ENCODE measurements at places on chromosomes 11 and 22.

DNA sequence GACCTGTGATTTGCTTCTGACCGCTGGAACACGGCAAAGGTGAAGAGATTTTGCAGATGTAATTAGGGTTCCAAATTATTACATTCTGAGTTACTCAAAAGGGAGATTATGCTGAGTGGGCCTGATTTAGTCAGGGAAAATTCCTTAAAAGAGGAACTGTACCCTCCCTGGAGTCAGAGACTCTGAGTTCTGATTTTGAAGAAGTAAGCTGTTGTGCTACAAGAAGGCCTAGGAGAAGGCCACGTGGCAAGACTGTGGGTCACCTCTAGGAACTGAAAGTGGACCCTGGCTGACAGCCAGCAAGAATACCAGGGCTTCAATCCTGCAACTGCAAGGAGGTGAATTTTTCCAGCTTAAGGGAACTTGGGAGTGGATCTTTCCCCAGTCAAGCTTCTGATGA is 45.3 kb downstream of the CHRDL2 start:
- DNase-seq = no peak

DNA sequence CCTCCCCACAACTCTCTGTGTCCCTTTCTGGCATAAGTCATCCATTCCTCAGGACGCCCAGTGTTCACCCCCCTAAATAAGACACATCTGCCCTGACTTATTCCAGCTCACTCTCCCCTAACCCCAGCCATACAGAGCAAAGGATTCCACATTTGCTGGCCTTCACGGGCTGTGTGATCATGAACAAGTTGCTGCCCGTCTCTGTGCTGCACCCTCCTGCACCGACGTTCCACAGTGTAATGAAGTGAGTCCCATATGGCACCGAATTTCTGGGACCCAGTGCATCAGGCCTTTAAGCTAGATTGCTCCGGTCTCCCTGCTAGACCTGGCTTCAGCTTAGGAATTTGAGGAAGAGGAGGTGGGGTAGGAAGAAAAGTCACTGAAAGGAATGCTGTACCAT is 22.4 kb upstream of the LRRC32 start:
- DNase-seq = no peak

DNA sequence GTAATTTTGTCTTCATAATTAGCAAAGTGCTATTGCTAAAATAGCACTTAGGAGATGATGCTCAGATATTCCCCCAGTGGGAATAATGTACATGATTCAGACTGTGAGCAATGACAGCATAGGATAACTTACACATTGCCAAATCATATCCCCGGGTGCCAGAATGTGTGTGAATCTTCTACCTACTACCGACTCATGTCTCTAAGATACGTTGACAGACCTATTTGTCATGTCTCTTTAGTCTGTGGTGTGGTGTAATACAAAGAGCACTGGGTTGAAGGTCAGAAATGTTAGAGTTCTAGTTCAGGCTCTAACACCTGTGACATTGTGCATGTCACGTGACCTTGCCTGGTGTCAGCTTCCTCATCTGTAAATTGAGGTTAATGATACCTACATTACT is 31.0 kb upstream of the PICALM start:
- no peak for DNase-seq

GRCh38 chr11:75931124-75931523 is 116.1 kb downstream of the UVRAG start:
- no peak for DNase-seq

DNA sequence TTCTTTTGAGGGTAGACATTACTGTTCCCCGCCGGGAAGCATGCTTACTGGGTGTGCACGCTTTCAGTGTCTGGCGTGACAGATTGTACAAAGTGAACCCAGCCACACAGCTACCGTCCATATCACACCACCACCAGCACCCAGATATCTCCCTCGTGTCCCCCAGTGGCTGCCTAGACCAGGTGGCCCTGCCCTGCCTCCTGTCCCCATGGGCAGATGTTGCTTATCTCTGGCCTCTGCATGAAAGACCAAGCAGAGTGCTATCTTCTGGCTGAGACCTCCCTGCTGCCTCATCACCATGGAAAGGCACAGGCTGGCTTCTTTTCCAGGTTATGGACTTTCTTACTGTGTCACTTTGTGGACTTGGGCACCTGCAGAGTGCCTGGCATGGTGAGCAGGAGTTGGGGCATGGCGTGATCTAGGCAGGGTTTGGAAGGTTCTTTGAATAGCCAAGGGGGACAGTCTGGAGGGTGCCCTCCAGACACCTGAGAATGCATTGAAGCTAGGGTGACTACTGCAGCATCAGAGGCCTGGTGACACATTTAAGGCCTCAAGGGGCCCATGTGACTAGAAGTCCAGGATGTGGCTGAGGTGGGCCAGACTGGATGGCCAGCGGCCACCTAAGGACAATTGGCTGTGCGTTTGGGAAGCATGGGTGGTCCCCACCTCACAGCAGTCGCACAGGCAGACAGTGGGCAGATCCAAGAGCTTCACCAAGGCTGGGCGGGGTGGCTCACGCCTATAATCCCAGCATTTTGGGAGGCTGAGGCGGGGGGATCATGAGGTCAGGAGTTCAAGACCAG is 4.7 kb downstream of the TANGO2 start:
- DNase-seq = no peak

DNA sequence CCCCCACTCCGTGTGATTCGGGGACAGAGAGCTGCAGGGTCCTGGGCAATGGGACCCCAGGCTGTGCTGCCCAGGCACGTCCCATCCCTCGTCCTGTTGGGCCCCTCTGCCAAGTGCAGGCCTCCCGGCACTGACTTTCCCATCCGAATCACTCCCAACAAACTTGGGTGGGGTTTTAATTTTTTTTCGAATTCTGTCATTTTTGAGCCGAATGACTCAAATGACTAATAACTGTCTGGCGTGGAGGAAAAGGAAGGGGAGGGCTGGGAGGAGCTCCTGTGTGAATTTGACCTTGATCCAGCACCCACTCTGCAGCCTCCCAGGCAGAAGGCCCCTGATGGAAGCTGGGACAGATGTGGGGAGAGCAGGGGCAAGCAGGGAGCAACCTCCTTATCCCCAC is 1173.2 kb downstream of the BRD1 start:
- DNase-seq = no peak

- no peak for DNase-seq
Observed at GRCh38 chr11:120306519-120307242, 18.4 kb upstream of the TLCD5 start.

DNA sequence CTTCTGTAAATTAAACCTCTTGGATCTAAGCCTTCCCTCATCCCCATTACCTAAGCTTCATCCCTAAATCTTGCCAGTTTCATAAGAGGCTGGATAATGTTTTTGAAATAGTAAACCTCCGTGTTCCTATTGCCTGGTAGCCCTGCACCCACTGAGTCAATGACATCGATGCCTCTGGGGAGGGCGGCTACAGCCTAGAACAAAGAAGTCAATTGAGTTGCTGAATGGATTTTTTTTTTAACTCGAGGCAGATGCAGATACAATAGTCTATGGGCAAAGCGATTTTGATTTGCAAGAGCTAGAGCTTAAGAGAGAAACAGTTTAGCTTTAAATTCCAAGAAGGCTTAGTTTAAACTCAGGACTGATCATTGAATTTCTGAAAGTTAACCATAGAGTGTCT is 121.3 kb downstream of the NECTIN1 start:
- no peak for DNase-seq

- no peak for DNase-seq
Observed at GRCh38 chr22:36267058-36267457, 14.1 kb downstream of the APOL1 start.

GRCh38 chr11:119999220-119999619 is 138.7 kb downstream of the TRIM29 start:
- no peak for DNase-seq

- peak; percentile 37 for DNase-seq
Observed at GRCh38 chr11:68142028-68142412, 20.8 kb upstream of the CHKA start.

Measured in NCI-H446 (cell line).